Caki2 (cell line): ENCODE measurements at places on chromosomes 6 and 20.

- no peak for DNase-seq
Measured at GRCh38 chr20:2596673-2597279, 55.7 kb upstream of the NOP56 start.

- no peak for DNase-seq
Measured at GRCh38 chr6:84371681-84372080, 144.2 kb upstream of the CEP162 start.

DNA sequence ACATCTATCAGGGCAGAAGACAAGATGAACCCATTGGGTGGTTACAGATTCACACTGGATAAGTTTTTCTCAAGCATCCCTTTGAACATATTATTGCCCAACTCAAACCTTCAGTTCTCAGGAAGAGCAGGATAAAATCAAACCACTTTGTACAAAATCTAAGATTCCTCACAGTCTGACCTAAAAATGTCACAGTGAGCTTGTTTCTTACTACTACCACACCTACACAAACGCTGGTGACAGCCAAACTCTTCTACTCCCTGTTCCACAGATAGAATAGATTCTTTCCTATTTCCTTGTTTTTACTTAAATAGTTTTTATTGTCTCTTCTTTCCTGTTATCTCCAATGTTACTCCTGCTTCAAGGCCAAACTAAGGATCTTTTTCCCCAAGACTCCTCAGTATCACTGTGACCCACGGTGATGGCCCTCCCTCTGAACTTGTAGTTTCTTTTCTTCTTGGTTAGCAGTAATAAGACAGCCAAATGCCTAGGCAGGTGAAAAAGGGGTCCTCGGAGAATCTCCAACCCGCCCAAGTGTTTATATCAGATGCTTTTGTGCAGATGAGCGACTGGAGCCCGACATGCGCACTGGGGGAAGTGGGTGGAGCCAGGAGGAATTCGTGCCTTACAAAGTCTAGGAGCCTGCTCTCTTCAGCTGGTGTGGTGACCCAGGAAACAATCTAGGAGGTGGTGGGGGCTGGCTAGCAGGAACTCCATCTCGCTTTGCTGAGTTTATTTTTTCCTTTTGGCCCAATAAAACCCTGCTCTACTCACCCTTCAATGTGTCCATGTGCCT, 53.4 kb downstream of the SEL1L2 start:
- no peak for DNase-seq

DNA sequence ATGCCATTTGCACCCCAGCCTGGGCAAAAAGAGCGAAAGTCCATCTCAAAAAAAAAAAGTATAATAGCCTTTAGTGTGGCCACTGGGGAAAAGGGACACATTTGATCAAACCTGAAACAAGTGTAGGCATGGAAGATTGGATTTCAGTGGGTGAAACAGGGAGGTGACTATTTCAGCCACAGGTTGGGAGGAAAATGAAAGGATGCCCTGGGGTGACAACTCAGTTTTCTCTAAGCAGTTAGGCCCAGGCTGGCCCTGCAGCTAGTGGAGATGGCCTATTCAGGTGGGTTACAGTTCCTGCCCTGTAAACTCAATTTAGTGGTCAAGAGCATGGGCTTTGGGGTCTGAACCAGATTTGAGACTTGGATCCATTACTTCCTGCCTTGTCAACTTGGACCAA, 36.4 kb downstream of the SPATA2 start:
- DNase-seq, result no peak

GRCh38 chr20:24737212-24737850, 211.7 kb upstream of the CST7 start:
- DNase-seq, result no peak

- DNase-seq, result no peak
Measured at GRCh38 chr6:37068356-37069270, 63.2 kb downstream of the FGD2 start.

- no peak for DNase-seq
Measured at GRCh38 chr6:37694259-37694658, 3.4 kb downstream of the MDGA1 start.

DNA sequence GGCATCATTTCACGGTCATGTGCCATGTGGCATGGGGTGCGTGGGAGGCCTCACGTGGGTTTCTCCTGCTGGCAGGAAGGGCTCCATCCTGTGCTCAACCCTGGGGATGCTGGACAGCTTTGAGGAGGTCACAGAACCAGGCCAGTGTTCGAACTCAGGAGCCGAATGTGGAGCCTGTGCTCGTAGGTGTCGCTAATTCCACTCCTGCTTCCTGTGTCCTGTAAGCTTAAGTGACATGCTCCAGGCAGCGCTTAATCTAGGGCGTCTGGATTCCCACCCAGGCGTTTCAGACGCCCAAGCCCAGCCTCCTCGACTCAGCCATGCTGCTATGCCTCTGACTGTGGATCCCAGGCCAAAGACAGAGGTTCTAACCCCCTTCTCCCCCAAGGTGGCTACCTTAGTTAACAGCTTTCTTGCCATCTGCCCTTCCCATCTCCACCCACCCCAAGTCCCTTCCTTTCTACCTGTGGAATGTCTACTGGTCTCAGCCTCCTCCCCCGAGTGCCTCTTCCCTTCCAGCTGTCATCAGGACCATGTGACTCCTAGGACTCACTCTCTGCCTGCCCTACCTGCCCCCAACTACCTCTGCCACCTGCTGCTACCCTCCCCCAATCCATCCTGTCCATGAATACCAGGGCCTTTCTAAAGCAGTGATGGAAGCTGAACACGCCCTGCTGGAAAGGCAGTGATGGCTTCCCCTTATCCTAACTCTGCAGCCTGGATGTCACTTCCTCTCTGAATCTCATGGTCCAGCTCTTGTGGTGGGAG, 255.1 kb downstream of the CDH26 start:
- no peak for DNase-seq
